HTR-8/SVneo (cell line): ENCODE measurements at places on chromosomes 2 and 18.

- no peak for DNase-seq
These were observed 287.0 kb upstream of the CCDC68 start for GRCh38 chr18:55246278-55246677.

DNA sequence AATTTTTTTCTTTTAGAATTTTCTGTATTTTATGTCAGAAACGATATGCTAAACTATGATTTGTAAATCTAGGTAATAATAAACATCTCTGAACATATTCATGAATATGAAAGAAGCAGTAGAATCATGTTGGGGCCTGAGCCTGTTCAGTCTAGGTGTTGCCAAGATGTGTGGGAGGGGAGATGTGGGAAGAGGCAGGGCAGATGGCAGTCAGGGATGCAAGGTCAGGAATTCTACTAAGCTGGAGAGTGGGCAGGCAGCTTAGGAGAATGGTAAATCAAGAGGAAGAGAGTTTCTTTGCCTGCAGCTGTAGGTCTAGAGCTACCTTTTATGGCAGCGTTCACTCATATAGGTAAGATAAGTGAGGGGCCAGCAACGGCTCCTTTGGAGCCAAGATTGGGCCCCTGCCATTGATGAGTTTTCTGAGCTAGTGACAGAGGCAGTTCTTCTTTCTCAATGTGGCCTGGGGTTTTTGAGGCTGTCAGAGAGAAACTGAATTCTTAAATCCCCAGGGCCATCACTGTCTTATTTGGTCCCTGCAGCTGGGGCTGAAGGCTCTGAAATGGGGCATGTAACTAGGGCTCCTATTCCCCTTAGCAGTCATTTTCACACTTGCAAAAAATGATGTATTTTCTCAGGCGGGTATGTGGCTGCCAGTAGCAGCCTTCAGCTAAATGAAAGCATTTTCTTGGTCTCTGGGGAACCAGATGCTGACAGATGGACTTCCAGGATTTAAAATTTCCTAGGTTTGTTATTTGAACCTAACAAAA is 232.8 kb downstream of the PIK3C3 start:
- DNase-seq = no peak

- no peak for DNase-seq
These were observed 13.4 kb downstream of the PPP1R1C start for GRCh38 chr2:181998891-181999654.

GRCh38 chr2:202122980-202123720 is 50.1 kb downstream of the KIAA2012 start:
- DNase-seq = no peak

DNA sequence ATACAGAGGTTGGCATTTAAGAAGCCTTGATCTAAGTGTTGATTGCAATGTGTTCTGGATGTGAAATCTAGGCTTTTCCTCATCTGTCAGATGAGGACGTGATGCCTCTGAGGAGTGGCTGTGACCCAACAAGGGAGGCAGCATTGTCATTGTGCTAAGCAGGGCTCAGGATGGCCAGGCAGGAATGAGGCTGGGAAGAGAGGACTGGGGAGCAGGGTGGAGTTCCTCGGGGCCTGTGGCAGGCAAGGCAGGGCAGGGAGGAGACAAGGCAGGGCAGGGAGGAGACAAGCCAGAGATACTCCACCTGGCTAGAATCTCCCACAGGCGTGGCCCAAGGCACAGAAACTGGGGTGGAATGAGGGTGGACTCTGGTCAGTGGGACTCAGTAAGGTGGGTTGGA is 116.6 kb downstream of the RPIA start:
- no peak for DNase-seq

GRCh38 chr18:56738184-56738583 is 87.0 kb downstream of the WDR7 start:
- DNase-seq = no peak

DNA sequence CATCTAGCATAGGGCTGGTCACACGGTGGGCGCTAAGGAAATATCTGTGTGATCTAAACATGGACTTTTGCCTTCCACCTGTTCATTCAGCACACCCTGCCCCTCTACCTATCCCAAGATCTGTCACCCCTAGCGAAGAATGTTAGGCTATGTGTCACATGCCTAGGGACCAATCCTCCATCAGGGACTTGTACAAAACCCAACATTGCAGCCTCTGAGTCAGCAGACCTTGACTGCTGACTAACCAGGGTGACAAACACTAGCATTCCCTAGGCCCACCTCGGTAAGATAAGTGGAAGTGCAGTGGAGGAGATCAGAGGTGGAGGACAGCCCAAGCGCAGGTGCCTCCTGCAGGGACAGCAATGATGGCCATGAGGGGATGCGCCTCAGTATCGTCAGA is 99.2 kb downstream of the SOX11 start:
- no peak for DNase-seq

DNA sequence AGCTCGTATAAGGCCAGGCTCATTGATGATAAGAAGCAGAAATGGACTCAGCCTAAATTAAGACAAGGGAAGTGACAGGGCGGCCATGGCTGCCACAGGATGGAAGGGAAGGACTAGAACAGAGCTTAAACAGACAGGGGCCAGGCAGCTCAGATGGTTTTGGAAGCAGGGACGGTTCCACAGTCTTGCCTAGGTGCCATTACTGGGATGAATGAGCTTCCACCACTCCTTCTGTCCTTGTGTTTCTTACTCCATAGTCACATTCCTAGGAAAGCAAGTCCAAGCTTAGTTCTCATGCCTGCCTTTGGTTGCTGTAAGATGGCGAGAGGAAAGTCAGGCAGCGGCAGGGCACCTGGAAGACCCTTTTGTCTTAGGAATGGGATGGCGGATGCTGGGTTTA is 11.9 kb downstream of the GNLY start:
- DNase-seq = no peak

GRCh38 chr18:28736223-28736622 is 559.3 kb upstream of the CDH2 start:
- DNase-seq = no peak

GRCh38 chr2:197286805-197287595 is 23.6 kb downstream of the ANKRD44 start:
- peak; percentile 45 for DNase-seq

DNA sequence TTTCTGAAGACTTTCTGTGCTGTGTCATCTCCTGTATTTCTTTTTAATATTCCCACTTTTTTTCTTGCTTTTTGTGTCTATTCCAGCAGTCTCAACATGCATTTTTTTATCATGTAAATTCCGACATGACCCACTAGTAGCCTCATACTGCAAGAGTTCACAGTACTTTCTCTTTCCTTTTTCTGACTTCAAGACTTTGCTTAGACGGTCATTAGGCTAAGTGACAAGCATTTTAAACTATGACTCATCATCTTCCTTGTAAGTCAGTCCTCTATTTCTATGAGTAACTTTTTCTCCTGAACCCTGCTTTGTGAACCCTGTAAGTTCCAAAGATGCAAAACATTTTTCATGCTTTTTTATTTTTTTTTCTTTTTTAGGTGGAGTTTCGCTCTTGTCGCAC is 381.2 kb downstream of the TXNL1 start:
- peak; percentile 6 for DNase-seq

GRCh38 chr2:43458014-43458628 is 137.7 kb downstream of the THADA start:
- DNase-seq = peak; percentile 34

- DNase-seq = no peak
These were observed 15.9 kb downstream of the ERFE start for GRCh38 chr2:238174701-238175100.

GRCh38 chr2:23393722-23394121 is 8.7 kb downstream of the KLHL29 start:
- no peak for DNase-seq

DNA sequence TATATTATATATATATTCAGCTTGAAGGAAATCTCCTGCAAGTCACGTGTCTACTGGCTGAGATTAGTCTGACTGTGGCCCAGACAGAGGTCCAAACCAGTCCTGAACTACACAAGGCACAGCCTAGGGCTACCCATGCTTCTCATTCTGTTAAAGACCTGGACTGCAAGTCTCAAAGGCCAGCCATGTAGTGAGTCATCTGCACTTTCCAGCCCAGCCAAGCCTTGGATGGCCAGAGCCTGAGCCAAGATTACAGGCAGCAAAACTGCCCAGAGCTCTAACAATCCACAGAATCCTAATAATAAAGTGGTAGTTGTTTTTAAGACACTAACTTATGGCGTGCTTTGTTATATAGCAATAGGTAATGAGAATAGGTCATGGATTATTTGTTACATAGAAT is 259.6 kb downstream of the SS18 start:
- DNase-seq = no peak

- peak; percentile 20 for DNase-seq
These were observed 834 bp upstream of the BUB1 start for GRCh38 chr2:110678457-110679336.

- DNase-seq = no peak
These were observed 119.9 kb downstream of the ETAA1 start for GRCh38 chr2:67516899-67517530.

DNA sequence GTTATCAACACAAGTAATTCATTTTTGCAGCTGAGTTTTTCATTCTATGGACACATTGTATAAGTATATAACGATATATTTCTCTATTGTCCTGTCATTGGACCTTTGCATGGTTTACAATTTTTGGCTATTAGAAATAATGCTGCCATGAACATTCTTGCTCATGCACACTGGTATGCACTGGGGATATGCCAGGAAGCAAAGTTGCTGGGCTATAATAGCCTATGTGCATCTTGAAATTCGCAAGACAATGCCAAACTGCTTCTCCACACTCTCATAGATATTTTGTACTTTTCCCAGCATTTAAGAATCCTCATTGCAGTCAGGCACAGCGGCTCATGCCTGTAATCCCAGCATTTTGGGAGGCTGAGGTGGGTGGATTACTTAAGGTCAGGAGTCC is 852.6 kb upstream of the ID2 start:
- DNase-seq = no peak

- no peak for DNase-seq
These were observed 336.7 kb downstream of the OSR1 start for GRCh38 chr2:19021721-19022120.

GRCh38 chr2:70553584-70554337 is at the start of gene TGFA:
TGFA (minus strand) TSS chr2:70553826; CDS start chr2:70553767, 59 bp downstream.
- DNase-seq = peak; percentile 75

DNA sequence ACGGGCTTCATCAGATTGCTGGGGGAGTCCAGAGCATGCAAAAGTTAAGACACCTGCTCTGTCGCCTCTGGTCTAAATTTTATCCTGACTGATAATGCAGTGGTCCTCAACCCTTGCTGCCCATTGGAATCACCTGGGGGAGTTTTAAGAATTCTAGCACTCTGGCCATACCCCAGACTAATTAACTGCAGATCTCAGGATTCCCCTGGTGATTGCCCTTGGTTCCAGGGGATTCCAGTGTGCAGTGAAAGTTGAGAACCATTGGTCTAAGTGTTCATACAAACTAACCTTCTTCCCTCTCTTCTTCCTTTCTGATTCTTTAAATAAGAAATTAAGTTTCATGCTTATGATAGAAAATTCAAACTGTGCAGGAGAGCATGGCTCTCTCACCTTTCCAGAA is 105.7 kb upstream of the MGAT5 start:
- DNase-seq = no peak

DNA sequence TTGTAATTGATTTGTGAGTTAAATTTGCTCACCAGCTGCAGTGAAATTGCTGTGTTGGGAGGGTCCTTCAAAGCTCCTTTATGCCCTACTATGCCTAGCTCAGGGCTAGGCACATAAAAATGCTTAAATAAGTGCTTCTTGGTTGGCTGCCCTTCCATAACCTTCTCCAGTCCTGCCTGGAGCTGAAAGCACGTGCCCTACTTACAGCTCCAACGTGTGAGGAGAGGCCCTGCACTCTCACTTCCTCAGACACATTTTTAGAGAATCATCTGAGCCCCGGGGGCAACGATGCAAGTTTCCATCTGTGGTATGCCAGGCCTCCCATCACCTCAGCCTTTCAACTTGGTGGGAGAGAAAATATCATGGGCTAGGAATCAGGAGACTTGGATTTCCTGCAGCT is 202.7 kb downstream of the BCL11A start:
- no peak for DNase-seq

DNA sequence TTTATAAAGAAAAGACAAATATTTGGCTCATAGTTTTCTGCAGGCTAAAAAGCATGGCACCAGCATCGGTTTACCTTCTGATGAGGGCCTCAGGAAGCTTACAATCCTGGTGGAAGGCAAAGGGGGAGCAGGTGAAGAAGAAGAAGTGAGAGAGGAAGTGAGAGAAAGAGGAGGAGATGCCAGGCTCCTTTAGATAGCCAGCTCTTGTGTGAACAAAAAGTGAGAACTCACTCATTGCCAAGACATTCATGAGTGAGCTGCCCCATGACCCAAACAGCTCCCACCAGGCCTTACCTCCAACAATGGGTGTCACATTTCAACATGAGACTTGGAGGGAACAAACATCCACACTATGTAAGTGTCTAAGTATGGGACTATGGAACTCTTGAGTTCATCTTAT is 14.3 kb downstream of the CCDC150 start:
- DNase-seq = no peak

GRCh38 chr2:219702796-219703545 is 75.5 kb downstream of the SLC4A3 start:
- DNase-seq = peak; percentile 69
